ENCODE measurements at places on chromosomes 1 and 21.

- DNase-seq: peak; percentile 77
Observed at GRCh38 chr1:2547210-2548067, 8.7 kb upstream of the TNFRSF14 start.

DNA sequence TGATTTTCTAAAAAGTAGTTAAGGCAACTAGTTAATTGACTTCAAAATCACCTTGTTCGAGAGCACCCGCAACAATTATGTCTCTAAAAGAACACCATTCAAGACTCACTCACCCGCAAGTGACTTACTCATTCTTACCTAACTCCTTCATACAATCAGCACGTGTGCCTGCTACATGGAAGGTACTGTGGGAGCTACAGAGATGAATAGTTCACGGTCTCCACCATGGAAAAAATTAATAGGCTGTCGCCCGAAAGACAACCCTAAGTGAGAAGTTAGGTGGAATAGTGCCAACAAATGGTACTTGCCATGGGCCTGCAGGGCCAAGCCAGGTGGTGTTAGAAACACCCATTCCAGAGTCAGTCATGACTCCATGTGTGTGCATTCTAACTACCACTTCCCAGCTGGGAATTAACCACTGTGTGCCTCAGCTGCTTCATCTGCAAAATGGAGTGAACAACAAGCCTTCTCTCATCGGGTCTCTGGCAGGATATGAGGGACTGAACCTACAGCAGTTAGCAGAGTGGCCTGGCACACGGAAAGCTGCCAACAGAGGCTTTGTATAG, 7.1 kb downstream of the SSBP3 start:
- DNase-seq: peak; percentile 39

GRCh38 chr1:110235181-110235833, 25.2 kb downstream of the KCNC4 start:
- no peak for DNase-seq

GRCh38 chr21:15422783-15423182, 307.0 kb upstream of the USP25 start:
- no peak for DNase-seq

DNA sequence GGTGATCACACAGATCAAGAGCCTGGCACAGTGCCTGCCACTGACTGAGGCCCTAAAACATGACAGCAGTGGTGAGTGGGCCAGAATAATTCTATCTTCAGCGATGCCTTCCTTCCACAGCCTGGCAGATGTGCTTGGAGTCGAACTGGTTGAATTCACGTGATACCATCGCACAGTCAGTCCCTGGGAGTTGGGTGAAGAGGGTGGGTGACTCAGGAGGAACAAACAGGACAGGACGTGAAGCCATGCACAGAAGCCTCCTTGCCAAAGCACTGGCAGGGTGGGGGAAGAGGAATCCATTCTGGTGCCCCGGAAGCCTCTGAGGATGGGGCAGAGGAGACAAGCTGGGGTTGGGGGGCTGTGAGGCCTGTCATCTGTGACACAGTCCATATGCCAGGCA, 80.3 kb upstream of the WNT4 start:
- DNase-seq: no peak

DNA sequence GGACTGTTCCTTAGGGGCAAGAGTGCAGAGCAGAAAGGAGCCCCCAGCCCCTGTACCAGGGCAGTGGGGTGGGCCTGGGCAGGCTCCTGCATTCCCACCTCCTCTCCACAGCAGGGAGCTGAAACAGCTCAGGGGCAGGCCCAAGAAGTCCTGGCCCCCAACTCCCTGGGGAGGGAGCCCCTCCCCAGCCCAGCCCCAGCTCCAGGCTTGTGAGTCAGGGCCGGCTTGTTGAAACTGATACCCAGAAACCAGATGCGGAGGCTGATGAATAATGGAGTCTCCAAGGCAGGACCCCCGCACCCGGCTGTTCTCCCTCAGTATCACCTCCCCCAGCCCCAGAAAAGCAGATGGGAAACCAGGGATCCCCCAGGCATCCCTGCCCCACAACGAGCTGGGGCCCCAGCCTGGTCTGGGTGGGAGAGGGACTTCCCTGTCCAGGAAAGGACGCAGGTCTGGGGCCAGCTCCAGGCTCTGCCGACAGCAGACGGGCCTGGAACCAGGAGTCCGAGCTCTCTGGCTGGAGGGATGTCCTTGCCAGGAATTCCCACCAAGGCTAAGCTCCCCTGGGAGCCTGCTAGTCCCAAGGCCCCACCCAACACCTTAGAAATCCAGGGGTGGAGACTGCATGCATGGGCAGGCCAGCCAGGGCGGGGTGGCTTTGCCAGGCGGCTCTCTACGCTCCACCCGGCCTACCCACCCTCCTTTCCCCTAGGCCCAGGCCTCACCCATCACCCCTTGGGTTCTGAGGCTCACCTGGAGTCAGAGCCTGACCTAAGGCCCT, 2.7 kb downstream of the PLEKHG5 start:
- DNase-seq: no peak

- DNase-seq: no peak
Observed at GRCh38 chr1:32353886-32354570, 8.3 kb downstream of the FAM229A start.

- DNase-seq: no peak
Observed at GRCh38 chr1:55444667-55445066, 229.5 kb upstream of the USP24 start.

DNA sequence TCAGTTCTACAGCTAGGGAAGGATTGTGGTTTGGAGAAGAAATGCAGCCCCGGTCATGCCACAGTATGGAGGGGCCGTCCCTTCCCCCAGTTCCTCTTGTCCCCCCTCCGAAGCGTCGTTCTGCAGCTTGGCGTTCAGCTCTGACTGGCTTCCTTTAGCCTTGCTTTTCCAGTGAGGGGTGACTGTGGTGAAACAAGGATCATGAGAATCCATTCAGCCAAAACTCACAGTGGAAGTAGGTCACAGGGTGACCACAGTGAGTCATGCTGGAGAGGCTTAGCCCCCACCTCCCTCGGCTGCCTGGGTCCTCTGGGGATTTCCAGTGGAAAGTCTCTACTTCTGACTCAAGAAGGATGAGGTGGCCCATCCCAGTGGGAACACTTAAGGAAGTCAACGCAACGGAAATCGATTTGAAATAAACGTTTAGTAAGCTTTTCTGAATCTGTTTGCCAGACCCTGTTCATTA, 37.3 kb upstream of the COL6A2 start:
- DNase-seq: peak; percentile 31

DNA sequence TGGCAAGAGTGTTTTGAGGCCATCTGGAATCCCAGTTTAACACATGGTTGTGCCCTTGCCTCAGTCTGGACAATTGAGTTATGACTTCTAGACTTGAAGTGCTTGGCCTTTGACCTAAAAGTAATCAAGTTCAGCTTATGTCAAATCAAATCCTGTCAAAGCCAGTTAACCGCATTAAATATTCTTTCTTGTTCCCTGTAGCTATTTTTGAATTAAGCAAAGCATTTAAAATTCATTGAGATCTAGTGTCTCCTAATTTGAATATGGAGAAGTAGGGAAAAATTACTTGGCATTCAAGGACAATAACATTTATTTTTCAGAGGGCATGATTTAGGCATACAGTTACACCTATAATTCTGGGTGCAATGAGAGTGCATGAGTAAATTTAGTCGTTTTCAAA, 32.1 kb downstream of the MDM4 start:
- DNase-seq: no peak

DNA sequence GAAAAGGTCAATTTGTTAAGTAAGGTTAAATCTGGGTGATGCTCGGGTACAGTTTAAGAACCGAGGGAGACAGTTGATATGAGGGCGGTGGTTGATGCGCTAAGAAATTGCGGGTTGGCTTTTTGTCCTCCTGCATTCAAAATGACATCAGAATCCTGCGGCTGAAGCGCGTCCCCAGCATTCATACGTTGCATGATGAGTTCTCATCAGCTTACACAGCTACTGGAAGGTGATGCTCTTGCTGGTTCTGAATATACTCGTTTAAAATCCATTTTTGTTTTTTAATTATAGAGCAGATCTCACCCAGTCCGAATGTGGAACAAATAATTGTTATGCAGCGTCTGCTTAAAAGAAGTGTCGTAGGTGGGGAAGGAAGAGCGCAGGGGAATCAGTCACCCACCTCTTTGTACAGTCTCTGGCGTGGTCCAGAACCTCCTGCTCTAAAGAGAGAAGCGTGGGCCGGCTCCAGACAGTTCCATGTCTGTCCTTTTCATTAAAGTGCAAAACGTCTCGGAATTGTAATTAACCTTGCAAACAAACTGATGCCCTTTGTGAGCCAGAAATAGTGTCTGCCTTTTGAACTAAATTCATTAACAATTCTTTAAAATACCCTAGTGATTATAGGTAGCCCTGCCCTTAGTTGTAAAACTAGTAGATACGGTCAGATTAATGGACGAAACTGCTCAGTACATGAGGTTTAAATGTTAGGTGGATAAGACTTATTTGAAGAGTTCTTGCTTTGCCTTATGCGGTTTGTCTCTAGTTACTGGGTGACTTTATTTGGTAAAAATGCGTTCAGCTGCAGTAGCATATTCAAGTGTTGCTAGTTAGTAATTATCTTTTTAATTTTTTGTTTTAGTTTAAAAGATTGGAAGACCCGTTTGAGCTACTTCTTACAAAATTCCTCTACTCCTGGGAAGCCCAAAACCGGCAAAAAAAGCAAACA, 741 bp downstream of the RGS2 start:
- DNase-seq: peak; percentile 62

DNA sequence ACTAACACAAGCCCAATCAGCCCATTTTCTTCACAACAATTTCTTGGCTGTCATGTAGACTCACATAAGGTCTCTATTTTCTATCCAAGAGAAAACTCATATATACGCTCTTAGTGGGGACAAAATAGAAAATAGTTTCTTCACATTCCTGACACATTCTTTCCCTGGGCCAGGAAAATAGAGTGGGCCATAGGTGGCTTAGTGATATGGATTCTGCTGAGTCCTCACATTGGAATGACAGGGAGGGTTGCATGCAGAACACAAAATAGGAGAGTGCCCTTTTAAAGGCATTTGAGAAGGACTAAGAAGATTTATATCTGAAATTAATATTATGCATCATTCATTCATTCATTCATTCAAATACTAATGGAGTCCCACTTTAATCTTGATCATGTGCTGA, 207.7 kb downstream of the LYPLAL1 start:
- no peak for DNase-seq

GRCh38 chr1:236421022-236421421, 26.9 kb downstream of the EDARADD start:
- DNase-seq: no peak

DNA sequence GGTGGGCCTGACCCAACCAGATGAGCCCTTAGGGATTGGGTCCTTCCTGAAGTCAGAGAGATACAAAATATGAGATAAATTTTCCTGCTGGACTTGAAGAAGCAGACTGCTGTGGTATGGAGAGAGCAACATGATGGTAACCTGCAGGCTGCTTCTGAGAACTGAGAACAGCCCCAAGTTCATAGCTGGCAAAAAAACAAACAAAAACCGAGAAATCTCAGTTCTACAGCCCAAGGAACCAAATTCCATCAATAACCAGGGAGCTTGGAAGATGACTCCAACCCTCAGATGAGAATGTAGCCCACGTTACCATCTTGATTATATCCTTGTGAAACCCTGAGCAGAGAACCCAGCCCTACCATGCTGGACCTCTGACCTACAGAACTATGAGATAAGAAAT, 316.2 kb downstream of the ZP4 start:
- DNase-seq: no peak

GRCh38 chr21:36021251-36021837, 39.0 kb downstream of the SETD4 start:
- no peak for DNase-seq

GRCh38 chr1:48294656-48295055, 72.1 kb downstream of the SLC5A9 start:
- no peak for DNase-seq

- DNase-seq: no peak
Observed at GRCh38 chr21:25283720-25284119, 323.6 kb downstream of the MRPL39 start.

DNA sequence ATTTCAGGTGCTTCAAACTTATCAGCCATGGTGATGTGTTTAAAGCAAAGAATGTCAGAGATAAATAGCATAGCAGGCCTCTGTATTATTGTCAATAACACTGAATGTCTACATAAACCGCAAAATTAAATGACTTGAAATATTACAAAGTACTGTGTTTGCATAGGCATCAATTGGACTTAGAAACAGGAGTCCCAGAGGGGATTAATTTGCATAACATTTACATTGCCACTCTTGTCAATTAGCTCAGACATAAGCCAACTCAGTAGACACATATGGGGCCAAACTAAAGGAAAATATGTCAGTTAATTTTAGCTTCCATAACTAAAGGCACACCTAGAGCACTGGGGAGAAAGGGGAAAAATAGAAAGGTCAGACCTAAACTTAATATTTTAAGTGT, 814.5 kb upstream of the NEGR1 start:
- DNase-seq: no peak

GRCh38 chr1:17020502-17020901, 8.8 kb upstream of the ATP13A2 start:
- no peak for DNase-seq

GRCh38 chr1:7769673-7770412, 1.3 kb upstream of the VAMP3 start:
- no peak for DNase-seq

GRCh38 chr21:41445465-41445862, 19.4 kb downstream of the MX1 start:
- no peak for DNase-seq

GRCh38 chr21:42363312-42363711, 3.0 kb downstream of the TFF1 start:
- DNase-seq: no peak

GRCh38 chr21:43598416-43599120, 60.7 kb downstream of the HSF2BP start:
- DNase-seq: no peak

- DNase-seq: no peak
Observed at GRCh38 chr1:42420911-42421585, 34.8 kb downstream of the ZMYND12 start.

DNA sequence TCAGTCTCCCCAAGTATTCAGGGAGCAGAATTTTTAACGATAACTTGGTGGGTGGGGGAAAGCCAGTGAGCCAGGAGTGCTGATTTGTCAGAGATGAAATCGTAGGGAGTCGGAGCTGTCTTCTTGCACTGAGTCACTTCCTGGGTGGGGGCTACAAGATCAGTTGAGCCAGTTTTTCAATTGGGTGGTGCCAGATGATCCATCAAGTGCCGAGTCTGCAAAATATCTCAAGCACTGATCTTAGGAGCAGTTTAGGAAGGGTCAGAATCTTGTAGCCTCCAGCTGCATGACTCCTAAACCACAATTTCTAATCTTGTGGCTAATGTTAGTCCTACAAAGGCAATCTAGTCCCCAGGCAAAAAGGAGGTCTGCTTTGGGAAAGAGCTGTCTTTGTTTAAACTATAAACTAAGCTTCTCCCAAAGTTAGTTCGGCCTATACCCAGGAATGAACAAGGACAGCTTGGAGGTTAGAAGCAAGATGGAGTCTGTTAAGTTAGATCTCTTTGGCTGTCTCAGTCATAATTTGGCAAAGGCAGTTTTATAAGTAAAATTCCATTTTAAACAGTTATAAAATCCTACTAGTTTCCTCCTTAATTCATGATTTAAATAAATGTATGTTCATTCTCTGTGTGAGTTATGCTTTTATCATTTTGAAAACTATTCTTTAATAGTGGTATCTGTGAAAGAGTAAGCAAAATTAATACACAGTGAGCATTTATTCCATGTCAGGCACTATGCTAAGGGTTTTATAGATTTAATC, 51.7 kb downstream of the SLC16A1 start:
- peak; percentile 52 for DNase-seq

GRCh38 chr1:110227774-110228173, 17.7 kb downstream of the KCNC4 start:
- no peak for DNase-seq

Measured in activated CD4-positive, alpha-beta T cell treated with anti-CD3 and anti-CD28 coated beads, Interleukin-2, amount 50 U/mL, for 48 hours (primary cell).